Effector CD8-positive, alpha-beta T cell (primary cell): ENCODE measurements at places on chromosomes 5 and 9.

GRCh38 chr5:17374973-17375742, 122.9 kb upstream of the TAF11L2 start:
- DNase-seq, result no peak

DNA sequence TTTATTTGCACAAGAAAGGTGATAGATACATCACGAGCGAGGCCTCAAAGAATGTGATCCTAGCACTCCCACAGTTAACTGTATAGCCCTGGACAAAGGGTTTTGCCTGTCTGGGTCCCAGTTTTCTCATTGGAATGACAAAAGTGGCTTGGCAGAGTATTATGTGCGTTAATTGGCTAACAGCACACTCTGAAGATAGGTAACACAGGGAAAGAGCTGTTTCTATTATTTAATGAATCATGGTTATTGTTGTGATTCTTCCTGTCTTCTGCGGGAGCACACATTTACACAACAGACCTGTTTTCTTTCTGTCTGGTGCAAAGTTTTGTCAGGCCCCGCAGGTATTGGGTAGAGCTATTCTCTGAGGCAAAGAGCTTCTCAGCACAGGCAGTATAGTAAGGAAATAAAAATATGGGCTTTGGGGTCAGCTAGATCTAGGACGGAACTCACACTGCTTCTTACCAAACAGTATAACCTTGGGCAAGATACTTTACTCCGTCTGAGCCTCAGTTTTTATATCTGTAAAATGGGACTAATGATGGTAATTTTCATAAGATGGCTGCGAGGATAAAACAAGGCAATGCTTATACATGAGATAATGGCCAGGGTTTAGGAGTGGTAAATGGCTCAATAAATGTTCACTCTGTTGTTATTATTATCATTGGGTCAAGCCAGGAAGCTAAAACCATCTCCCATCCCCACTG, 78.9 kb downstream of the PLAC8L1 start:
- no peak for DNase-seq

- DNase-seq, result no peak
Measured at GRCh38 chr9:12930906-12931305, 156.1 kb downstream of the LURAP1L start.

GRCh38 chr5:58369513-58370190, 90.2 kb downstream of the PLK2 start:
- DNase-seq, result no peak

DNA sequence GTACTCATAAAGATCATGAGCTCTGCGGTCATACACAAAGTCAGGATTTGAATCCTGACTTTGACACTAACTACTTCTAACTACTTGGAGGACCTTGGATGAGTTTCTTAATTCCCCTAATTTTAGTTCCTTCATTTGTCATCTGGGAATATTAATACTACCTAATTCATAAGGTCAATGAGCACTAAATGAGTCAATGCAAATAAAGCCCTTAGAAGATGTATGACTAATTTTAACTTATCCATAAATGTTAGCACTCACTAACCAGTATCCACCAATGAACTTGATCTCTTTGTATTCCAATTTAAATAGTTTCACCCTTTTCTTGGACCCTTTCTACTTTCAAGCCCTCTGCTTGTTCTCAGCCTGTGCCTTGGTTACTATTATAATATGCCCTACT, 1106.4 kb downstream of the CDH18 start:
- no peak for DNase-seq

DNA sequence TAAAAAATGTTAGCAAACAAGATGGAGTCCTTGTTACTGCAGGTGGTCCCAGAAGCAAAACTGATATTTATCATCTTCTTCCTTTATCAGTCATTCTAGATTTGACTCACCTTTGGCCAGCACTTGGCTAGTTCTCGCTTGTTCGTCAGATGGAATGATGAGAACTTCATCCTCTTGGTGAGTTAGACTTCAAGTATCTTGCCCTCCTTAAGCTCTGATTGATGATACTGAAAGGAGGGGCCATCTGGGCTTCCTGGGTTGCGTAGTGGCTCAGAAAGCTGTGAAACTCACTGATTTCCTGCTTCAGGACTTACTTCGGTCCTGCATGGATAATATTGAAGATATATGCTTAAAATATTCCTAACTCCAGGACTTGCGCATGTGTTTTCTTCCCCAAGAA, 1248.2 kb upstream of the CDH9 start:
- DNase-seq, result no peak

GRCh38 chr9:134099123-134099761, 31.4 kb upstream of the BRD3 start:
- DNase-seq, result peak; percentile 28

DNA sequence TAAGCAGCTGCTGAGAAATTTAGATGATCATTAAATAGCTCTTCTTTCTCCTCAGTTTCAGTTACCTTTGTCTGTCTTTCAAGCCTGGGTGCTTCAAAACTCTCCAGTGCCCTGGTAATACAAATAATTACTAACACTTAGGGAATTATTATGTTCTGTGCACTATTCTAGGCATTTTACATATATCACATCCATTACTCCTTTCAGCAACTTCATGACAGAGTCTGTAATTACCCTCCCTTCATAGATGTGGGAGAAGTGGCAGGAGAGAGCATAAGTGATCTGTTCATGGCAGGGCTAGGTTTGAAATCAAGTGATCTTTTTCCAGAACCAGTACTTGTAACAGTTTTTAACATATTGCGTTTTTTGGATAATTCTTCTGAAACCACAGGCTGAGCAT, 32.0 kb downstream of the MAN2A1 start:
- no peak for DNase-seq

DNA sequence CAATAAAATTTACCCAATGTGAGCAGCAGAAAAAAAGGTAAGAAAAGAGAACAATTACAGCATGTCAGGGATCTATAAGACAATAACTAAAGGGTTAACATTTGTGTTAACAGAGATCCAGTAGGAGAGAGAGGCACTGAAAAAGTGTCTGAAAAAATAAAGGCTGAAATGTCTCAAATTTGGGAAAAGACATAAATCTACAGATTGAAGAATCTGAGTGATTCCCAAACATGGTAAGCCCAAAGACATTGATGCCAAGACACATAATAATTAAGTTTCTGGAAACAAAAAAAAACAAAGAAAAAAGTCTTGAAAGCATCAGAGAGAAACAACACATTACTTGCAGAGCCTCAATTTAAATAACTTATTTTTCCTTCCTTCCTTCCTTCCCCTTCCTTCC, 31.1 kb upstream of the ZNF782 start:
- no peak for DNase-seq

- DNase-seq, result no peak
Measured at GRCh38 chr9:103661663-103662062, 432.4 kb upstream of the SMC2 start.

DNA sequence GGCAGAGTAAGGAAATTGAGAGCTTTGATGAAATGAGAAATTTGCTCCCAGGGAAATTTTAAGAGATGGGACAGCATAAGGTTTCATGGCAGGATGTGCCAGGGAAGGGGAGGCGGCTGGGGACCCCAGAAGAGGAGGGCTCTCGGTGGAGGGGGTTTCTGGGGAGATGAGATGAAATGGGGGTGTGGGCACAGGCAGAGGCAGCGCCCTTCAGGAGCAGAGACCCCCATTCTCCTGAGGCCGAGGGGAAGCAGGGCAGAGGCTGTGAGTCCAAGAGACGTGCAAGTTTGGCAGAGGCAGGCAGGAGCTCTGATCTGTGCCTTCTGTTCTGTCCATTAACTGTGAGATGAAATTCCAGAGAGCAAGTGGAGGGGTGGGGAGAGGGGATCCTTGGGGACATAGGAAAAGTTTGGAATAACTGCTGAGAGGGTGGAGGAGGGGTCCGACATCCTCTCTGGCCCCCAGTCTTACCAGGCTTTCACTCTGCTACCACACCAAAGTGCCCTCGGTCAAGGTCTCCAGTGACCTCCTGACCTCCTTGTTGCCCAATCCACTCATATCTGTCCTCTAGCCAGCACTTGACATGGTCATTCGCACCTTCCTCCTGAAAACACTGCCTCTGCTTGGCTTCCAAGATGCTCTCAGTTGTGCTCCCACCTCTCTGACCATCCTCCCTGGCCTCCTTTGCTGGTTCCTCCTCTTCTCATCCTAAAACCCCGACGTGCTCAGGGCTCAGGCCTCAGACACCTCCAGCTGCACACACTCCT, 108.1 kb upstream of the MVB12B start:
- no peak for DNase-seq

- no peak for DNase-seq
Measured at GRCh38 chr5:372996-373709, 51.6 kb downstream of the AHRR start.

DNA sequence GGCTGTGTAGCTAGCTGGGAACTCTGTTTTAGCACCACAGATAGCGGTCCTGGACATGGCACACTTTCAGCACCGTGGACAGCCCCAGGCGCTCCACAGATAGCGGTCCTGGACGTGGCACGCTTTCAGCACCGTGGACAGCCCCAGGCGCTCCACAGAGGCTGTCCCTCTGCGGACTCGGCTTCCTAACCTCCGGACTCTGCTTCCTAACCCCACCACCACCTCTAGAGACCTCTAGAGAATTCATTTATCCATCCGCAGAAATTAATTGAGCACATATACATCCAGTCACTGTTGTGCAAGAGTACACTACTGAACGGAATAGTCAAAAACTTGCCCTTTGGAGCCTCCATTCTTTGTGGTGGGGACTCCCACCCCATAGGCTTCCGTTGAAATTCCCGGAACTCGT, 27.4 kb downstream of the UNC5A start:
- peak; percentile 51 for DNase-seq

- DNase-seq, result no peak
Measured at GRCh38 chr5:131952301-131952857, 6.9 kb upstream of the MEIKIN start.

- no peak for DNase-seq
Measured at GRCh38 chr5:146510559-146511125, 5.3 kb downstream of the GPR151 start.

- peak; percentile 6 for DNase-seq
Measured at GRCh38 chr5:157917899-157918809, 59.2 kb upstream of the CLINT1 start.

DNA sequence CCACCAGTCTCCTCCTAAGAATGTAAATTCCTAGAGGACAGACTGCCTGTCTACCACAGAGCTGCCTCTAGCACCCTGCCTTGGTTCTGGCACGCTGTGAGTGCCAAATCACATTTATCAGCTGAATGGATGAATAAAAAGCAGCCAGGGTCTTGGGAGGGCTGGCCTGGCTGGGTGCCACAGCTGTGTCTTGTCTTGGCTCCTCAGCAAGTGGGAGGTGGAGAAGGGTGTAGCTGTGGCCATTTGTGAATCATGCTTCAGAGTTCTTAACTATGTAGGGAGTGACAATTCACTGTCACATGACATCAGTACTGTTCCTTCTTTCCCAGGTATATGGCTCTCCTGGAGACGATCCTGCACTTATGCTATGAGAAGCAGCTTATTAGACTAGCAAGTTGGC, 70.6 kb downstream of the DCP2 start:
- DNase-seq, result no peak

GRCh38 chr5:50501491-50502228, 60.6 kb upstream of the EMB start:
- no peak for DNase-seq

GRCh38 chr9:124251605-124252378, 6.0 kb upstream of the NEK6 start:
- no peak for DNase-seq

- no peak for DNase-seq
Measured at GRCh38 chr9:518540-518939, 303.9 kb downstream of the DOCK8 start.

DNA sequence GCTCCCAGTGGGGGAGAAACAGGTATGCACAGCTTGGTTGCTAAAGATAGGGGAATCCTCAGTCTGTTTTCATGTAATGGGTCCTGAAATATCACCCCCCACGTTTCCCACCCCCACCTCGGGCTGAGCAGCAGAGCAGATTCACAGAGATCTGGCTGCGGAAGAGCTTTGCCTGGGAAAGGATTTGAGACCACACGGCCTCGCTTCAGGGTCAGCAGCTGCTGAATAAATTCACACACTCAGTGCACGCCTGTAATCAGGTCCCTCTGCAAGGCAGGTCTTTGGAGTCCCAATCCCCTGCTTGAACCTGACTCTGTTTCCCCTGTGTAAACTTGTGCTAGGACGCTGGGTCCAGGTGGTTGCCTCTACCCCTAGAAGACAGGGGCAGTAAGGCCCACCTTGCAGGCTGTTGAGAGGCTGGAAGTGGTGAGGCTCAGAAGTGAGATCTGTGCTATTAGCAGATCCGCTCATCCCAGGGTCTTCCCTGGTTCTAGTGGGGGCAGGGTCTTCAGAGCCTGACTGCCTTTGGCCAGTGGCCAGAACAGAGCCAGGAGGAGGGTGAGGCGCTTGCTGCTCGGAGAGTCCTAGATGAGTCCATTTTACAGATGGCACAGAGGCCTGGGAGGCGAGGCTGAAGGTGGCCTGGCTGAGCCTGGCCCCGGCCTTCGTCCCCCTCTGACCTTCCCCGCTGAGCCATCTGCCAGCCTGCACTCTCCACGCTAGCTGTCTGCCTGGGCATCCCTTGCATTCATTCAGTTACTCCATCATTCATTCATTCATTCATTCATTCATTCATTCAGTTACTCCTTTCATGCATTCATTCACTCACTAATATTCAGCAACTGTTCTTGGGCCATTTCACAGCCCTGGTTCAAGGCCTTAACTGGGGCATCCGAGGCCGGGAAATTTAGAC, 16.7 kb upstream of the NEURL1B start:
- no peak for DNase-seq

- no peak for DNase-seq
Measured at GRCh38 chr9:123225995-123226394, 42.4 kb downstream of the STRBP start.

DNA sequence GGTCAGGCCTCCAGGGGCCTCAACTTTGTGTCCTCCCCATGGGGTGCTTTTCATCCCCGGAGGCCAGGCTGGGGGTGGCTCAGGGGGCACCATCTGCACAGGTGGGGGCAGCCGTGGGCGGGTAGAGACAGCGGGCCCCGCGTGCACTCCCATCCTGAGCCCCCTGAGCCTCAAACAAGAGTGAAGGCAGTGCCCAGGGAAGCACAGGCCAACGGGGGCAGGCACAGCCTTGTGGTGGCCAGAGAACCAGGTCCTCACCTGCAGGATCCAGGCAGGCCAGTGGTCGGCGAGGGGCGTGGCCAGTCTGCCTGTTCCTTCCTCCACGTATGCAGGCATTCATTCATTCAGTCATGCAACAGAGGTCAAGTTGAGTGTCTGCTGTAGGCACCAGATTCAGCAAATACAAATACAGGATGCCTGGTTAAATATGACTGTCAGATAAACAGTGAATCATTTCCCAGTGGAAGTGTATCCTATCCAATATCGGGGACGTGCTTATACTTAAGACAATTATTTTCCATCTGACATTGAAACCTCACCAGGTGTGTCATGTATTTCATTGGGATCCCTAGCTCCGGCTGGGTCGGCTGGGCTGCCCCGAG, 22.3 kb downstream of the KCNT1 start:
- DNase-seq, result no peak

- no peak for DNase-seq
Measured at GRCh38 chr5:180471866-180472265, 22.3 kb upstream of the CNOT6 start.
